Stimulated activated CD4-positive, alpha-beta T cell treated with anti-CD3 and anti-CD28 coated beads, Interleukin-15, amount 100 ng/mL, for 48 hours (primary cell): ENCODE measurements at places on chromosomes 7 and 10.

GRCh38 chr7:34946486-34946885 lies 90.8 kb downstream of the DPY19L1 start:
- no peak for DNase-seq

DNA sequence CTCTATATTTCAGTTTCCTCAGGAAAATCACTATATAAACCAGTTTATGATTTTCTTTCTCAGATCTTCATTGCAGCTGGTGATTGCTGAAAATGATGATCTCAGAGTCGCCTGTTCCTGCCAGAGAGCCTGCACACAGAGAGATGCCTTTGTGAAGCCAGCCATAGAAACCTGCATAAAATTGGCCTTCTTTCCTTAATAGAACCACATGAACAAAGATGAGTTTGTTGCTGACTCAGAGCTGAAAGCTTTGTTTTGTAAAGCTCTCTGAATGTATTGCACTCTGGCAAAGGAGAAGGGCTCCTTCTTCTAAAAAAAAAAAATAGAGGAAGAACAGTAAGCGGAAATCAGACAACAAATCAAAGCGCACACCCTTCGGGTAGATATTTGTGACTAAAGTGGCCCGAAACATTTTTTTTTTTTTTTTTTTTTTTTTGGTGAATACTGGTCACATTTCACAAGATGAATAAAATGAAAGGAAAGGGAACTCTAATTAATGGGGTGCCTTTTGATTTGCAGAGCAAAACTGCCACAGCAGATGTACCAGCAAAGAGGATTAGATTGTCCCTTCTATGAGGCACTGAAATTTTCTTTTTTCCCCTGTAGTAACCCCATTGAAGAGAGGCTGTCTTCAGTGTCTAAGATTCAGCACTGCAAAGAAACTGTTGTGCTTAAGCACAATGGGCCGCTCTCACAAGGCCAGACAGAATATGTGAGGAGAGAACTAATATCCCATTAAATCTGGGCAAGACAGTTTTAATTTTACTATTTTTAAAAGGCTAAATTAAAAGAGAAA lies 75.1 kb upstream of the PTPRZ1 start:
- DNase-seq, result no peak

DNA sequence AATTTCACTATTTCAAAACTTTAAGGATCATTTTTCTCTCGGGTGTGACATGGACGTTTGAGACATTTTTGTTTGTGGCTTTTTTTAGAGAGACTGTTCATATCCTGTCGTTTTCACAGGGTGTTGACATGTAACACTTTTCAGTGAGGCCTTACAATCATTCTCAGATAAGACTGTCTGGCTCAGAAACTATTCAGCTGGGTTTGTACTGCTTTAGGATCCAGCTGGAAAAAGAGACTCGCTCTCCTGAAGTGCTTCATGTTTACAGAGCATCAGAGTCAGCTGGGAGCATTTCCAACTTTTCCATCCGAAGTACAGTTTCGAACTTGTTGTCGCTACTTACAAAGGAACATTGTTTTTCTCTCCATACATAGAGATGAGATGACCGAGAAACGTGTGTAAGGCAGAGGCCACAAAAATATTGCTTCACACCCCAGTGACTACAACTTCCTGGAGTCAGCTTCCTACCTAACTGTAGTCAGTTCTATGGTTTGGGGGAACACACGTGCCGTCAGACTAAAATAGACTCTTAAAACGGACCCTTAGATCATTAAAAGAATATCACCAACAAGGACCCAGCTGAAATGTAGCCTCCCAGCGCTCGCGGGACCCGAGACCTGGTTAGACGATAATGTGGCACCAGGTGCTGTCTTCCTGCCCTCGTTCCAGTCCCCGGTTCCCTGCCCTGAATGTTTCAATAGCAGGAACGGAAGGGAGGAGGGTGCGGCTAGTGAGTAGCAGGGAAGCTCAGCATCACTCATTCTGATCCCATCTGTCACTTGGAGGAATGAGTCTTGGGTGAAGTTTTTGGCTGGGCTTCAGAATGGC lies 78.0 kb downstream of the MKI67 start:
- no peak for DNase-seq

GRCh38 chr10:13670311-13670710 lies 83.5 kb downstream of the PRPF18 start:
- DNase-seq, result no peak

DNA sequence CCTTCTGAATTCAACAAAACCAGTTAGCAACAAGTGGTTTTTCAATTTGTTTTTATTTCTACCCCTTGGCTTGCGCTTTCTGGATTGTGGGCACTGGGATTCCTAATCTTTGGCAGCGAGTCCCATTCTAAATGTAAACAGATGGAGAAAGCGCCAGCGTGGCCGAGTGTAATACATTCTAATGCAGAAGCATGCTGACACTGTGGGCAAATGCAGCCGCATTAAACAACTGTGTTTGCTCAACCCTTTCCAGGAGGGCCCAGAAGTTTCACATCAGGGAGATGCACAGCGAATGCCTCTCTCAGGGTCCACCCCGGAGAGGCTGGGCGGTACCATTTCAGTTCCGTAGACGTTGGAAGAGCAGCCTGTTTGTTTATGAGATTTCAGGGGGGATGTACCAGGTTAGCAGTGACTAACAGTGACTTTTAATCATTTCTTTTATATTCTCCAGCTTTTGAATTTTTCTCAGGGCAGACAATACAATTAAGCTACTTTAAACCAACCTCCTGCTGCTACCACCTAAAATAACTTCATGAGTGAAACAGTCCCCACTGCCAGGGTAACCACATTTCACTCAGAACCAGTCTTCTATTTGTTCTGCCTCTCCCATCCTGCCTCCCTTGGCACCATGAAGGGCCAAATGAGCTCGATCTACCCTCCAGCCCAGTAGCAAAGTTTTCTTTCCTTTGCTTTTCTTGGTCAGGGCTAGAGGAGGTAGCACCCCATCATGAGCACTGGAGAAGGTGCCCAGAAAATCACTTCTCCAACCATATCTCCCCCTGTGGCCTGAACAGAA lies 164.2 kb upstream of the ITGB1 start:
- DNase-seq, result no peak

DNA sequence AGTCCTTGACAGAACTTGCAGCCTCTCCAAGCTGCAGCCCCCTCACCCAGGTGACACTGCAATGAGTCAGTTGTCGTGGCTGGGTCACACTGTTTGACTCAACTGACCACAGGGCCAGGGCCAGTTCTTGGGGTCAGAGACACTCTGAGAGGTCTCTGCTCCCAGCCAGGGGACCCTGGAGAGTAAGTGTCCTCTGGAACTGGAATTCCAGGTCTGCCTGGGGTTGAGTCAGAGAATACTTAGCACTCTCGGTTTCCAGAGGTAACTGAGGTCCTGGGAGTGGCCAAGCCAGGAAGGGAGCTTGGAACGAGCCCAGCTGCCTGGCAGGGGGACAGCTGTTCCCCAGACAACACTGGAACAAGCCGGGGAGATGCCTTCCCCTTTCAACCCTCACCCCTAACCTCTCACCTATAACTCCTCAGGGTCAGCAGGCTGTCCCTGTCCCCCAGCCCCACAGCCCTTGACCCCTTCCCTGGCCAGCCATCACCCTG lies 2.2 kb upstream of the MYL10 start:
- no peak for DNase-seq
